ENCODE measurements at places on chromosomes 4 and X. TPM values are rescaled to one million over a fixed set of nuclear protein-coding genes. Genes with fewer than 3 reads are reported as not detected.

Gene CD40LG
- not detected for total RNA-seq

Gene NEXMIF
- 0.23 TPM for total RNA-seq

Gene SPCS3
- total RNA-seq: 42.3 TPM

Gene ARAP2
- 0.47 TPM for total RNA-seq

Data from A549 treated with DMSO at 1 μM for 4 hours (cell line).